GM18507 (cell line): ENCODE measurements at places on chromosomes 3 and 15.

- no peak for DNase-seq
These were observed 26.8 kb downstream of the STARD5 start for GRCh38 chr15:81297147-81297572.

DNA sequence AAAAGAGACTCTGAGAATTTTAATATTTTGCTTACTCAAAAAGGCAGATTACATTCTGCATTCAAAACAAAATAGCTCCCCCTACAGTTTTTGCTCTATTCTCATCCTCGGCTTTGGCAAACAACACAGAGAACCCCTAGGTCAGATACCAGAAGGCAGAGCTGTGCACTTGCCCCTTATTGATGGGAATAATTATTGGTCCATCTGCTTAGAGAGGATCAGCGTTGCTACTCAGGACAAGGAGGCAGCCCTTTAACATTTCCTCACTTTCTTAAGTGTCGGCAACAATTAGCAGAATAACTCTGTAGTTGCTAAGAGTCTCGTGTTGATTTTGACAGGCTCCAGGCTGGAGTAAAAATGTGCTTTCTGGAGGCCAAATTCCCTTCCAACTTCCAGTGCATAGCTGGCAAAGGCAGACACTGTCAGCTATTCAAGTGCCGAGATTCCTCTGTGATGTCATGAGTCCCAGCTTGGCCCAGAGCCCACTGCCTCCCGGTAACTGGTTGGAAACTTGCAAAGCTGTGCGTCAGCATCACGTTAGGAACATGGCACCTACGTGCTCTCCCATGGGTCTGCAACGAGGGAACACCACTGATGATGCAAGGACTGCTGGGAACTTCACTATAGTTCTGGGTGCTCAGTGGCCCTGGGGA is 482.7 kb upstream of the ADAMTS9 start:
- DNase-seq: no peak

GRCh38 chr3:127487196-127487595 is 103.3 kb downstream of the TPRA1 start:
- DNase-seq: no peak

DNA sequence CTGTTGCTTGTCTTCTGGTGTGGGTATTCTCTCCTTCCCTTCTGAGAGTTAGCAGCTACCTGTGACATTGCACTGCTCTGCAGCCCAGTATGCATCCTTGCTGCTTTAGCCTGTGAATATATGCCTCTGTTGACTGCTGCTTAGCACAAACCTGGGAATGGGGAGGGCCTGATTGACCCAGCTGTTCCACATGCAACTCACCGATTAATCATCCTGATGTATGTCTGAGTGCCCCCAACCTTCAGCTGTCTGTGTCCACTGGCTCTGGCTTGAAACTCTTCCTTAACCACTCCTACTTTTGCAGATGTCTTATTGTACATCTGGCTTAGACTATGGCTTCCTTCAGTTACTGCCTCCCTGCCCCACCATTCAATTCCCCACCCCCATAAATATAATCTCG is 119.1 kb downstream of the RASA2 start:
- DNase-seq: no peak

- DNase-seq: no peak
These were observed 108.8 kb downstream of the PLOD2 start for GRCh38 chr3:146052056-146052790.

- DNase-seq: no peak
These were observed 12.5 kb downstream of the PLA2G4B start for GRCh38 chr15:41851167-41851523.

DNA sequence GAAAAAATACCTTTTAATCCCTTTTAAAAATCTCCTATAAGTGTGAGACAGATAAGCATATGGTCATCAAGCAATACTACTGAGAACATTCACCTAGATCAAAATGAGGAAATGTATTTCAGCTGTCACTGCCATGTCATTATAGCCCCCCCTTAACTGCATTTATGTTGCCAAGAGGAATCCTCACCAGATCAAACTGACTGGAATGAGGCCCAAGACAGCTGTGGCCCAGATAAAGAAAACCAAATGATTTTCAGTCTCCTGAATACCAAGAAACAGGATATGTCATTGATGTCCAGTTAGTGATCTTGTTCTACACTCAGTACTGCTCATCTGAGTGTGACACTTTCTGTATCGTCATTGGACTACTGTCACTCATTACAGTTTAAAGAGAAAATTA is 35.1 kb upstream of the CPB1 start:
- DNase-seq: no peak

GRCh38 chr15:39784125-39784524 is 1.5 kb upstream of the FSIP1 start:
- DNase-seq: no peak

DNA sequence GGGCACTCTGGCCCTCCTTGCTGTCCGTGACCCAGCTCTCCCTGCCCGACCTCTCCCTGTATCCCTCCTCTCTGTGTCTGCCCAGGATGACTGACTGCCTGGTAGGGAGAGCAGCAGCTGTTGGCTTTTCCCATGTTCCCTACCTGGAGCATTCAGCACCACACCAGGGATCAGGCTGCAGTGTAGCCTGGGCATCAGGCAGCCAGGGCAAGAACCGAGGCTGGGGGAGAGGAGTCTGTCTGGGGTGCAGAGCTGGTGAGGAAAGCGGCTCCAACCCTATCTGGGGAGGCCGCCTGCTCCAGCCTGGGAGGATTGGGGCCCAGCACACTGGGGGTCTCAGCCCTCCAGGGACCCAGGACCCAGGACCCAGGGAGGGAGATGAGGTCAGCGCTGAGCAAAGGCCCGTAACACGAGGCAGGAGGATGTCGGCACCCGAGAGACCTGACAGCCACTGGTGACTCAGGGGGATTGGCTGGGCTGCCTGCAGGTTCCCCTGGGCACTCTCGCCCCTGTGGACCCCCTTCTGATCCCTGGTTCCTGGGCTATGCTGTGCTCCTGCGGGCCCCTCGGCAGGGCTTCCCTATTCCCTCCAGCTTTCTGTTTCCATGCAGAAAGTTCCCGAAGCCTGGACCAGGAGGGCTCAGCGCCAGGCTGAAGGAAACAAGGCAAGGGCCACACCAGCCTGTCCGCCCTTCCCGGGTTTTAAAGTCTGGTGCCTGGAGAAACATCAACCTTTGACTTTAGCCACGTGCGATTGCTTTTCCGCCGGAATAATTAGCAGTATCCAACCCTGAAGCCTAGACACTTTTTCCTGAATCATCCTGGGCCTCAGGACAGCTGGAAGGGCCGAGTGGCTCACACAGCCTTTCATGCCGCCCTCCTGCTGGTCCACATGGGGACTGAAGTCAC is 128.2 kb upstream of the MEF2A start:
- no peak for DNase-seq

DNA sequence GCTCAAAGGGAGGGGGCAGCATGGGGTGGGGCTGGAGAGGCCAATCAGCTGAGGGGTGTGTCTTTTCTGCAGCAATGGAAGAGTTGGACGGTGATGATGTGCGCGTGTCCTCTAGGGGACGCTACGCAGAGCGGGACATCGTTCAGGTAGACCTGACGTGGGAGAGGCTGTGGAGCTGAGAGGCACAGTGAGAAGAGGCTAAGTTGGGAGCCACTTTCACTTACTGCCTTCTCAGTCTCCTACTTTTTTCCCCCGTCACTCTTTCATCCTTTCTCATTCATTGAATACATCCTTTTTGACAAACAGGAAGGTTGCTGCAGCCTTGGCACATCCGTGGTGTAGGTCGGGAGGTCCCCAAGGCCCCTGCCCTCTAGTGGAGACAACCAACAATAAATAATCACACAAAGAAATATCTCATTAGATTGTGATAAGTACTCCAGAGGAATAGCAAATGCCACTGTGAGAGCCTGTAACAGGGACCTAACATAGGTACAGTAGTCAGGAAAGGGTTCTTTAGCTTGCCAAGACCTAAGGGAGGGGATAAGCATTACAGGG is 4.4 kb upstream of the BRPF1 start:
- DNase-seq: no peak

DNA sequence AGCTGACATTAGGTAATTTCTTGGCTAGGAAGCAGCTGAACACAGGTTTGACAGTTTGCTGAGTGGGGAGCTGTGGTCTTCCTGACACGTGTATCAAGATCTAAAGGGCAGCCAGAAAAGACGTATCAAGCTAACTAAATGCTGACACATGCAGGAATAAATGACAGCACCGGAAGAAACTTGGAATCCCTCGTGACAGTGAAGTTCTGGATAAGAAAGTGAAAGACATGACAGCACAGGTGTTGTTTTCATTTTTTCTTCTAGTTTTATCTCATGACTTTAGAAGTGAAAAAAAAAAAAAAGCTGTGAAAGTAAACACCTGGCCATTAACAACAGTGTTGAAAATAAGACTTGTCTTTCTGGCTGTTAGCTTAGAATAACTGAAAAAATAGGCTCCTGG is 48.7 kb downstream of the FGF7 start:
- DNase-seq: no peak

DNA sequence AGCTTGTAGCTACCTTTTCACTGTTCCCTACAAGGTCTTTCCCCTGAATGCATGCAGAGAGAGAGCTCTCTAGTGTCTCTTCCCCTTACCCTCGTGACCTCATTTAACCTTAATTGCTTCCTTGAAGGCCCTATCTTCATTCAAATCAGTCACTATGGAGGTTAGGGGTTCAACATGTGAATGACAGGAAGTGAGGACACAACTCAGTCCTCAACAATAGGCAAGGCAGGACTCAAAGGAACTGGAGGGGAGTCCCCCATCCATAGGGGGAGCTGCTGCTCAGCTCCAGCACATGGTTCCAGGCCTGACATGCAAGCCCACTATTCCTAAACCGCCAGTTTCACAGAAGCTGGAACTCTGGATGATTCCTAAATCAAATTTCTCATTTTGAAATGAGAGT is 33.8 kb upstream of the GYG1 start:
- no peak for DNase-seq

- no peak for DNase-seq
These were observed 132.3 kb downstream of the CHCHD6 start for GRCh38 chr3:126836220-126836860.

DNA sequence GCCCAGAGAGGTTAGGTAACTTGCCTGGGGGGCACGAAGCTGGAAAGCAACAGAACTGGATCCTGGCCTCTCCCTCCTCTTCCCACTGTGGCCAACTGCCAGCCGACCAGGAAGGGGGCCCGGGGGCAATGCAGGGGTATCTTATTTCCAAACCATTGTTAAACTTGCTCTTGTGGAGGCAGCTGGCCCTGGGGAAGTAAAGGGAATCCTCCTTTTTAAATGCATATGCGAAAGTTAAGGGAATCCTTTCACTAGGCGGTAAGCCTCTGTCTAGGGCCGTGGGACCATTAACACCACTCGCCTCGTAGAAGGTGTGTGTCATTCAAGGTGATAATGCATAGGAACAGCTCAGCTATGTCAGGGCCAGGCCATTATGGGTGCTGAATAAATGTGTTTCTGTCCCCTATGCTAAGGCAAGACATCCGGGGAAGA is 68.6 kb downstream of the ST6GAL1 start:
- DNase-seq: no peak

DNA sequence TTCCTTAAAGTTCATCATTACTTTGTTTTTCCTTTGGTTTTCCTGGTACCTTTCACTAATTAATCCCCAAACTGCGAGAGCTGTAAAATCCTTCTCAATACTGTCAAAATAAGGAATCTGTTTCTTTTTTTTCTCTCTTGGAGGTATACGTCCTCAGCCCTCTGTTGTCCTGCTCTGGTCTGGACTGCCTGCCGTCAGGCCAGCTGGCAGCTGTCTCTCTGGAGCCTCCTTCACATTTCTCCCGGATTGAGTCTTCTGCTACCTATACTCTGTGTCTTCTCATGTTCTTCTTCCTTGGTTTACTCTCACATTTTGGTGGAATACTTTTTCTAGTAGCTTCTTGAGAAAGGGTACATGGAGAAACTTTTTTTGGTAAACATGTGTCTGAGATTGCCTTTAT is 13.8 kb downstream of the TATDN2 start:
- no peak for DNase-seq

GRCh38 chr3:18010001-18010400 is 267.6 kb upstream of the TBC1D5 start:
- no peak for DNase-seq

GRCh38 chr3:47004369-47005211 is 25.1 kb downstream of the NBEAL2 start:
- DNase-seq: no peak

- DNase-seq: no peak
These were observed 5.3 kb downstream of the BRPF1 start for GRCh38 chr3:9736831-9737230.

- no peak for DNase-seq
These were observed 53.7 kb downstream of the NMD3 start for GRCh38 chr3:161274691-161275298.

- DNase-seq: no peak
These were observed 36.8 kb downstream of the SNTN start for GRCh38 chr3:63689285-63689684.

DNA sequence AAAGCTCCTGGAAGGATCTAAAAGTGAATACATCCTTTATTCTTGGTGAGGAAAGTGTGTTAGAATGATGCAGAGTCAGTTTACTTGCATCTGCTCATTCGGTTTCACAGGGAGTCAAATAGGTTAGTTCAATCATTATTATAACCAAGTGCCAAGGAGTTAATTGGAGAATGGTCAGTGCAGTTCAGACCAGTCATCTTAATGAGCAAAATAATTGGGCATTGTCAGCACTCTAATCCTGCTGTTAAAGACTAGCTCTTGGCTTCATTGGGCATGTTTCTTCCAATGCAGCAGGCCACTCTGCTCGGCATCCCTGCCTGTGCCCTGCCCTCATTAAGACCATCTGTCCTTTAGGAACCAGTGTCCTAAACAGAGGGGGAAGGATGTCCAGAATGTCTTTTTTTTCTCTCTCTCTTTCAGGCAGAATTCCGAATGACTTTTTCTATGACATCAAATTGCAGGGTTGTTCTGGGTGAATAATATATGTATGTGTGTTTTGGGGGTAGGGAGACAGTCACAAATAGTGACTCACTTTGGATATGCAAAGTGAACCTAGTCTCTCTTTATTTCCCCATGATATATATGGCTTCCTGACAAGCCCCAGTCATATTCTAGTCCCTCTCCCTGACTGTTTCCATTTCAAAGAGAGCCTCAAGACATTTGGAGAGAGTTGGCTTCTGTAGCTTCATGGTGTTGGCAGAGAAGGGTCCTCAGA is 205.4 kb upstream of the TRIM42 start:
- DNase-seq: no peak

DNA sequence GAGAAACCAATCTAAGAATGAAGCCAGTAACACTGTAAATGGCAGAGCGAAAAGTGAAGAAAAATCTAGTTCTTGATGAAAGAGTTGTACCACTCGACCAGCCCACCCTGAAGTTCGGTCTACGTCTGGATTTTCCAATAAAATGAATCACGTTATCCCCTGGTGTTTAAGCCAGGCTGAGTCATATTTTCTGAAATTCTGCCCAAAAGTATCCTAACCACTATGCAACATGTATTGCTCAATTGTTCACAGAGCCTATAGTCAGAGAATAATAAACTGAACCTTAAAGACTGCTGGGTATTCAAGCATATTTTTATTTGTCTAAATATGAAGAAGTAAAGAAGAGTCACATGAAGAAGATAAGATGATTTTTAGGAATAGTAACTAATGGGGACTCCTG is 245.7 kb downstream of the FGF12 start:
- no peak for DNase-seq
